ENCODE measurements at places on chromosomes 3 and 15.
A peak's percentile ranks its signal among the peaks of the same experiment; 100 is the strongest.

DNA sequence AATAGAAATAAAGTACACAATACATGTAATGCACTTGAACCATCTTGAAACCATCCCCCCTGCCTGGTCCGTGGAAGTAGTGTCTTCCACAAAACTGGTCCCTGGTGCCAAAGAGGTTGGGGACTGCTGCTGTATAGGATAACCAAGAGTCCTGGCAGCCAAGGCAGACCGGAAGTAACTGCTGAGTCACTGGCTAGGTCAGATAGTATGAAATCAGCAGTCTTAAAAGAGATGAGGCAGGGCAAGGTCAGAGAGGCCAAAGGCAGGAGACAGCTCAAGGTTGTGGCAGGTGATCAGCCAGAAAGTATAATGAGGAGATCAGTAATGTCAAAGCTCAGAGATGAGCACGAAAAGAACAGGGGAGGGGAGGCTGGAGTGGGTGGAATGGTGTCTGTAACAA is 60.2 kb downstream of the MAP3K13 start:
- DNase-seq, result no peak

DNA sequence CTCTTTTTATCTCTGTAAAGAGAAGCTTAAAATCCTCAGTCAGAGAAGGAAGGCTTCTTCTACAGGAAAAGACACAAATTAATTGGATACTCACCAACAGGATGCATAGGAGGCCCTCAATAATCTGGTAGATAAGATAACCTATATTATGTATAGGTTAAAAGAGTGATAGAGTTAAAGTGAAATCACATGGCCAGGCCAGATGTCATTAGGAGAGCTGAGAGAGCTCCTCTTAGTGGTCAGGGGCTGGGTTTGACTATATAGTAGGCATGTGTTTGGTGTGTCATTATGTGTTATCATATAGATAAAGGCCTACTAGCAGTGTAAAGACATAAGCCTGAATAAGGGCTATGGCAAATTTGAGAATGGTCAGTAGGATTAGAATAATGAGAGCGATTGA is 479.3 kb downstream of the EPHA3 start:
- DNase-seq, result no peak

- peak; percentile 9 for DNase-seq
These were observed 688 bp downstream of the SETD5 start for GRCh38 chr3:9397906-9398699.

DNA sequence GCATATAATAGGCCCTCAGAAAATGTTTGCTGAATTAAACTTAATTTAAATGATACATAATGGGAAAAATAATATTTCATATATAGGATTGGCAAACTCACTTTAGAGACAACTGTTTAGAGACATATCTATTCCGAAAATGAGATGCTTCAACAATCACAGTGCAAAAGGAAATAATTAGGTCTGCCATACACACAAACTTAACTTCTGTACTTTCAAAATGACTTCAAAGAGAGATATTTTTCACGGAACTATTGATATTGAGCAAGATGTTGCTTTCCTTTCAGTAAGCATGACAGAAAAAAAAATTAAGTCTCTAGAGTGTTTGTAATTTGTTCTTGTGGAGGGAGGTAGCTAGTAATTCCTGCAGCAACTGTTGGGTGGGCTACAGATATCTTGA is 769.5 kb downstream of the TUSC7 start:
- DNase-seq, result no peak

DNA sequence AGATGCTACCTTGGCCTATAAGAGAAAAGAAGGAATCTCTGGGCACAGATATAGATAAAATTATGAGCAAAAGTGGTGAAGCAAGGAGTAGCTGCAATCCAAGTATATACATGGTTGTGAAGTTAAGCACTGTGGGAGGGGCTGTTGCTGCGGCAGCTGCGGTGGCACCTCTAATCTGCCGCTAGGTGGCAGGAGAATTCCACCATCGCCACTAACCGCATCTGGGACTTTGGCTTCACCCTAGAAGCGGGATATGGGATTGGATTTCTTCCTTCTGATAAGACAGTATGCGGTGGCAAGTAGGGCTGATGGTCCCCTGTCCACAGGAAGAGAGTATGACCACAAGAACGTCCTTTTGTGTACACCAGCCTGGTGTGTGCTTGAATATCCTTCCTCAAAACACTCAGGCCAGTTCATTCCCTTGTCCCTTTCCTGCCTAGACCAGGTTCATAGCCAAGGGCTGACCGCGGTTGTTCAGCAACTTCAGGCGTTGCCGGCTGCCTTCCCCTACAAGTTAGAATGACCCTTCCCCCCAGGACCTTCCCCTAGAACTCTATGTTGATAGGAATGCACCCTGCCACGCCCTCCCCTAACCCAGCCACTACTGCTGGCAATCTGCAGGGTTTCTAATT is 5.1 kb downstream of the MAGEL2 start:
- no peak for DNase-seq

DNA sequence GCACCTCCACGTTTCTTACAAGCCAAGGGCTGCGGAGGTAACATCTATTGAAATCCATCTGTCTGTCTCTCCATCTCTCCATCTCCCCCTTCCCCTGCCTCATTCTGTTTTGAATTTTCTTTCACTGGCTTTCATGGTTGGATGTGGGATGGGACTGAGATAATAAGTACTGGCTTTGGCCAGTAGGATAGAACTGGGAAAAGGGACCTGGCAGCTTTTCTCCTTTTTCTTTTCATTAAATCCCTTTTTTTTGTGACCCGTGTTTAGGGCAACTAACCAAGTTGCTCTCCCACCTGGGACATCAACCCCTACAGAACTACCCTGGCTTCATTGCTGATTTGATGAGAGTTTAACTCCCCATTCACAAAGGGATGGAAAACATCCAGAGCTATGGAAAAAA is 66.8 kb upstream of the ADAMTSL3 start:
- DNase-seq, result no peak

DNA sequence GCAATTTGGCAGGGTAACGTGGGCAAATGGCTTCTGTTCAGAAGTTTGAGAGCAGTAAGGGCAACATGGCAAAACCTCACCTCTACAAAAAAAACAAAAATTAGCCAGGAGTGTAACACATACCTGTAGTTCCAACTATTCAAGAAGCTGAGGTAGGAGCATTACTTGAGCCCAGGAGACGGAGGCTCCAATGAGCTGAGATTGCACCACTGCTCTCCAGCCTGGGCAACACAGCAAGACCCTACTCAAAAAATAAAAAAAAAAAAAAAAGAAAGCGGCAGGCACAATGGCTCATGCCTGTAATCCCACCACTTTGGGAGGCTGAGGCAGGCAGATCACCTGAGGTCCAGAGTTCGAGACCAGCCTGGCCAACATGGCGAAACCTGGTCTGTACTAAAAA is 5.9 kb upstream of the INO80 start:
- DNase-seq, result no peak

DNA sequence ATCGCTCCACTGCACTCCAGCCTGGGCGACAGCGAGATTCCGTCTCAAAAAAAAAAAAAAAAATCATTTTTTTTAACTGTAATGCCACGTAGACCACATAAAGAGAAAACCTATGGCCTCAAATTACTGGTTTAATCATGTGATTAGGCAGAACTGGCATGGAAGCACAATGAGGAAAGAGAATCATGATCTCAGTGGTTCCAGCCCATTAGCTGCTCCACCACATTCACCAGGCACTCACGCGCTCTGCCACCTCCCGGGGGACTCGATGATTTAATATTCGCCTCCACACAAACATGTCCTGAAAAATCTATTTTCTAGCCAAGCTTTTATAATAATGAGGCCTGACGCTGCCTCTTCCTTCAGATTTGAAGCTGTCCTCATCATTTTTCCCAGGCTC is 204.7 kb downstream of the TBL1XR1 start:
- DNase-seq, result no peak

- DNase-seq, result no peak
These were observed 16.4 kb upstream of the SKIC8 start for GRCh38 chr15:78315686-78316282.

GRCh38 chr3:12655701-12656100 is 8.2 kb downstream of the RAF1 start:
- DNase-seq, result no peak

GRCh38 chr15:29593629-29594028 is 228.6 kb downstream of the TJP1 start:
- no peak for DNase-seq

- DNase-seq, result no peak
These were observed 8.1 kb upstream of the POC1A start for GRCh38 chr3:52162250-52162872.

DNA sequence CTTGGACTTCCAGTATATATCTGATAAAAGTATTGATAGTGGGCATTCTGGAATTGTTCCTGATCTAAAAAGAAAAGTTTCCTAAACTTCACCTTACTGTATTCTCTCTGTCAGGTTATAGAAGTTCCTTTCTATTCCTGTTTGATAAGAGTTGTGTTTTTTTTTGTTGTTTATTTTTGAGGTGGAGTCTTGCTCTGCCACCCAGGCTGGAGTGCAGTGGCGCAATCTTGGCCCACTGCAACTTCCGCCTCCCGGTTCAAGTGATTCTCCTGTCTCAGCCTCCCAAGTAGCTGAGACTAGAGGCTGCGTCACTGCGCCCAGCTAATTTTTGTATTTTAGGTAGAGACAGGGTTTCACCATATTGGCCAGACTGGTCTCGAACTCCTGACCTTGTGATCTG is 13.1 kb downstream of the BLM start:
- DNase-seq, result no peak

GRCh38 chr3:42746455-42747450 is 26.3 kb downstream of the CCDC13 start:
- DNase-seq, result no peak
